ENCODE measurements at places on chromosomes 16 and 17.

- no peak for DNase-seq
Measured at GRCh38 chr16:89097392-89097772, 3.7 kb downstream of the ACSF3 start.

DNA sequence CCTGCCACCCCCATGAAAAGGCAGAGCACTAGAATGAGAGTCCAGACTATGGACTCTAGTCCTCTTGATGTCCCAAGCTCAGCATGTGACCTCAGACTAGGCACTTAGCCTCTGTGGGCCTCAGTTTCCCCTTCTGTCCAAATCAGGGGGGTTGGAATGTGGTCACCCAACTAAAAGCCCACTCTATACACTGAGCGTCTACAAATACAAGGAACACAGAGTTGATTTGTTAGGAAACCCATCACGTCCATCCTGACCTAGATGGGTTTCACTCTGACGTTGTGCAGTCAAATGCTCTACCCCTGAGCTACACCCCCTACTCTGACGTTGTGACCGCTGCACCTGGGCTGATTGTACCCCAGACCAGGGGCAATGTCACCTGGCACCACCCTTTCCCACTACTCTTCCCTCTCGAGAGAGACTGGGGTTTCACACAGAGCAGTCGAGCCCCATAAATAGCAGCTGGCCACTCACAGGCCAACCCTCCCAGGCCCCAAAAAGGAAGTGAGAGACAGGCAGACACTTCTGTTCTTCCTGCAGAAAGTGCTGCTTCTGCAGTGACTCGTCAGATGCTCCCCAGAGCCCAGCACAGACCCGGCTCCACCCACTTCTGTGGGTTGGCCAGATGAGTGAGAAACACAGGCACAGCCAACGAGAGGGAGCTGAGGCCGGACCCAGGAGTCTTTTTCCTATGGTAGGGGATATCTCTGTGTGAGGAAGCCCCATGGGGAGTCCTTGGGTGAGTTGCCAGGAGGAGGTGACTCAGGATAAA is 16.1 kb upstream of the TNFRSF13B start:
- peak; percentile 33 for DNase-seq

GRCh38 chr17:59798111-59798510 is 90.7 kb downstream of the VMP1 start:
- no peak for DNase-seq

GRCh38 chr16:48536614-48537200 is 73.3 kb downstream of the N4BP1 start:
- no peak for DNase-seq

GRCh38 chr16:54633943-54634362 is 296.7 kb upstream of the IRX5 start:
- no peak for DNase-seq

- no peak for DNase-seq
Measured at GRCh38 chr17:7328840-7329373, at the start of gene NEURL4. TSS of gene NEURL4 (minus strand) at chr17:7329335. CDS start at chr17:7329312, 23 bp downstream.

- no peak for DNase-seq
Measured at GRCh38 chr16:49785970-49786369, 69.9 kb downstream of the ZNF423 start.

GRCh38 chr17:34207572-34207971 is 47.5 kb upstream of the CCL2 start:
- no peak for DNase-seq

DNA sequence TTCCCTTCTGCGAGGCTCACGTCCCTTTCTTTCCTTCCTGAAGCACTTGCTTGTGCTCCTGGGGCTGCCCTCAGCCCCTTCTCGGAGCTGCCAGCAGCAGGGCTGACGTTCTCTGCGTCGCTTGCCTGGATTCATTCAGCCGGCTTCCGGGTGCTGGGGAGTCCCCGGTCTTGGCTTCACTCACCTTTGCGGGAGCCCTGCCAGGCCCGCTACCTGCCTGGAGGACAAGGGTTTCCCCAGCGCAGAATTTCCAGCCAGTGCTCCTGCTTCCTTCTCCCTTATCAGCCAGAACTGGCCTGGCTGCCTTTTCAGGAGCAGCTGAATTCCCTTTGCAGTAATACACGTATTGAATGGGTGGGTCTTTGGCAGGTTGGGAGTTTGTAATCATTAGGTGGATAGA is 22.1 kb upstream of the IL17C start:
- DNase-seq, result no peak

DNA sequence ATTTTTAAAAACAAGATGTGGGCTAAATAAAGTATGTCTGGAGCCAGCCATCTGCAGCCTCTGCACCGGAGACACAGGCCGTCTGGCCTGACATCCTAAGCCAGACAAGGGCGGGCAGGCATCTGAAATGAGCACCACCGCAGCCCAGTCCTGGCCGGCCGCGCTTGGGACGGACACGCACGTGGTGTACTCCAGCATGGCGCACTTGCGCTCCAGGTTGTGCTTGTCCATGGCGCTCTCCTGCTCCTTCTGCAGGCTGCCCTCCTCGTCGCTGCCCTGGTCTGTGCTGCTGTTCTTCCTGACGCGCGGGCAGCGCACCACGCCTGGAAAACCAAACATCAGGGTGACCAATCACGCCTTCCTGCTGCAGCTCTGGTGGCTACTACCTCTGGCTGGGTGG is 60.3 kb downstream of the GTF3C1 start:
- DNase-seq, result no peak

- no peak for DNase-seq
Measured at GRCh38 chr17:17366941-17367875, 64.0 kb downstream of the NT5M start.

GRCh38 chr16:79402920-79403319 is 197.6 kb downstream of the MAF start:
- no peak for DNase-seq
